Activated CD8-positive, alpha-beta memory T cell treated with anti-CD3 and anti-CD28 coated beads, Interleukin-2, amount 50 U/mL, for 4 hours (primary cell): ENCODE measurements at places on chromosomes 5 and 9.

DNA sequence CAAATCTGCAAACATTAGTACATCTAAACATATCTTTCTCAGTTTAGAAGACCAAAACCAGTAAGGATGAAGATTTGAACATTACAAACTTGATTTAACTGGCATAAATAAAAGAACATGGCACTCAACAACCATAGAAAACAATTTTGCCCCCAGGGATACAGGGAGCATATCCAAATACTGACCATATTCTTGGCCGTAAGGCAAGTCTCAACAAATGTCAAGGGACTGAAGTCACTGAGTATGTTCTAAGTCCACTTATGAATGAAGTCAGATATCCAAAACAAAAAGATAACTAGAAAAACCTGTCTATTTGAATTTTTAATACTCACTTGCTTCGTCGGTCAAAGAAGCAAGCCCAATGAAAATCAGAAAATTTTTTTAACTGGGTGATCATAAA lies 14.1 kb downstream of the FEM1C start:
- DNase-seq: no peak

DNA sequence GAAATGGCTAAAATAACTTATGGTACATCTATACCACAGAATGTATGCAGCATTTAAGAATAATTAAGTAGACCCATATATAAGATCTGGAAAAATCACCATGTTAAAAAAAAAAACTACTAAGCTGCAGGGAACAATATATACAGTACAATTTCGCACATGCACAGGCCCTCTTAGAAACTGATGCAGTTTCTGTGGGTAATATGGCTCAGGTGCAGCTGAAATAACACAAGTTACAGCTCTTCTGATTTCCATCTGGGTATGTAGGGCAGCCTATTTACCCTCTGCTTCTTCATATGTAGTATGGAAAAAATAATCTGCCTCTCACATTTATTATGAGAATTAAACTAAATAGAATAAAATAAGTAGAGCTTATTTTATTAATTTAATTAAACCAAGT lies 82.9 kb downstream of the YIPF5 start:
- no peak for DNase-seq

GRCh38 chr5:53076014-53076583 lies 33.5 kb downstream of the MOCS2 start:
- no peak for DNase-seq

- no peak for DNase-seq
Measured at GRCh38 chr9:27766073-27766835, 193.0 kb upstream of the C9orf72 start.

GRCh38 chr5:123517476-123517875 lies 5.5 kb downstream of the CSNK1G3 start:
- DNase-seq: no peak

GRCh38 chr5:152953788-152954483 lies 536.5 kb upstream of the GRIA1 start:
- no peak for DNase-seq

DNA sequence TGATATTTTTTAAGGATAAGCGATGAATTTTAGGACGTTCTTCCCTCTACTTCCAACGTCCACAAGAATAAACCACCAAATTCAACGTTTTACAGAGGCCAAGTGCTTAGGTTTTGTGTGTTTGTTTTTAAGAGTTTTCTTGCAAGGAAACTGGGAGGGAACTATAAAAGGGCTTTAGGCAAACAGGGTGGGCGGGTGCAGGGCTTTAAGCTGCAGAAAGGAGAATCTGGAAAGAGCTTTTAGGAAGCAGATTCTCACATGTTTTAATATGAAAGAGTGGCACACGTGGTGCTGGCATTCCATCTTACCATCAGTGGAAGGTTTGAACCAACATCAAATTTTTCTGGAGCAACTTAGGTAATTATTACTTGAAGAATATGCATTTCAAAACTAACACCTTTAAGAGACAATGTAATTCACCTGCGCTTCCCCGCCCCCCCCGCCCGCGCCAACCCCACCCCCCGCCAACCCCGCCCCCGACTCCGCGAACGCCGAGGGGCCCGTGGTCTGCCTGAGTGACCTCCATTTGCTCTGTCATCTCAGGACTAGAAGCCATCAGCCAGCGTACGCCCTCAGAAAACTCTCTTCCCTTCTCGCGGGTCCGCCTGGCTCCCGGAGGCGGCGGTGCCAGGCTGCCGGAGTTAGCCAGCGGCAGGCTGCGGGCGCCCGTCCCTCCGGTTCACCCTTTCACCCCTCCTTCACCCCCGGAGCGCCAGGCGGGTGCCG lies 911 bp upstream of the PIK3R1 start:
- no peak for DNase-seq

DNA sequence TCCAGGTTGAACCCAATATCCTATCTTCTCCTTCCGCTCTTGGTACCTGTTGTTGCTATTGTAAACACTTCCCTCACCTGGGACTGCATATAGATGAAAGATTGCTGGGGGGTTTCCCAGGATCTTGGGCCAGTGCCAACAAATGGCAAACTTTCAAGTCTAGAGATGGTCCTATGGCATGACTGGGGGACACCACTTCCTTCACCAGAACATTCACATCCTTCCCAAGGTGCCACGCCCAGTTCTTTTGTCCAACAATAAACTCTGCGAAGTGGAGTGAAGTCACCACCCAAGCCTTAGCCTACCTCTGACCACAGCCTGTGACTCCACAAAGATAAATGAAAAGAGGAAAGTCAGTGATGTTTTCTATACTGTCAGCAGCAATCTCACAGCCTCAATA lies 34.4 kb downstream of the DOCK8 start:
- DNase-seq: no peak

- no peak for DNase-seq
Measured at GRCh38 chr5:120545951-120546350, 81.9 kb downstream of the PRR16 start.

DNA sequence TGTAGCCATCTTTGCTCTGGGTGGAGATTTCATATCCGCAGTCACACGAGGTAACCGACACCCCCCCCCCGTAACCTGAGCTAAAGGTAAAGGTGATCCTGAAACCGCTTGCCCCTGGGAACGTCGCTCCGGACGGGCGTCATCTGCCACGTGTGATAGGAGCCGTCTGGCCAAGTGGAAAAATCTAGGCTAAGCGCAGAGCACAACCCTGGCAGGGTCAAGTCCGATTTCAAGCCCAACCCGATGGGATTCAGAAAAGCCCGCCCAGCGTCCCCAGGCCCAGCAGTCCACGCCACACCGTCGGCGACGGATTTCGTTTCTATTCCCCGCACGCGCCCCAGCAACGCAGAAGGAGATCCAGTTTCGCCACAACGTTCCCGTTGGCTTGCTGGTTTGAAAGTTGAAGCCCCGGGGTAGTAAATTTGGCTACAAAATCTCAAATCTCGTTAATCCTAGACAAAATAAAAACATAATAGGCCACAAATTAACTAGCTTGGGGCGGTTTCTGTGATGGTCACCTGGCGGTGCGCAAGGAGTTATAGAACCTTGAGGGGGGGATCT lies 32.4 kb upstream of the NFIB start:
- DNase-seq: no peak

DNA sequence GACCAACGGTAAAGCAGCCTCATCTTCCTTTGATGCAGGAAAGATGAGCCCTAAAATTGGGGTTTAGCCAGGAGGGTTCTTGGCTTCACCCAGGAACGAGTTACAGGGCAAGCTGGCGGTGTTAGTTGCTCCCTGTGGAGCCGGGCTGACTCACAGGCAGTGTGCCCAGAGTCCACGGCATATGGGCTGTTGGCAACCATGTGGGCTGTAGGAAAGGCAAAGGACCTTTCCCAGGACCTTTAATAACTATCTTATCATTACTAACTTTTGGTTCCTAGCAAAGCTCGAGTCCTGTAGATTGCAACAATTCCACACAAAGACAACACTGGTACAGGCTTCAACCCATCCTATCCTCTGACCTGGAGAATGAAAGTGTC lies 29.8 kb upstream of the CLPTM1L start:
- no peak for DNase-seq

GRCh38 chr5:65262649-65263059 lies 219.1 kb downstream of the ADAMTS6 start:
- no peak for DNase-seq

DNA sequence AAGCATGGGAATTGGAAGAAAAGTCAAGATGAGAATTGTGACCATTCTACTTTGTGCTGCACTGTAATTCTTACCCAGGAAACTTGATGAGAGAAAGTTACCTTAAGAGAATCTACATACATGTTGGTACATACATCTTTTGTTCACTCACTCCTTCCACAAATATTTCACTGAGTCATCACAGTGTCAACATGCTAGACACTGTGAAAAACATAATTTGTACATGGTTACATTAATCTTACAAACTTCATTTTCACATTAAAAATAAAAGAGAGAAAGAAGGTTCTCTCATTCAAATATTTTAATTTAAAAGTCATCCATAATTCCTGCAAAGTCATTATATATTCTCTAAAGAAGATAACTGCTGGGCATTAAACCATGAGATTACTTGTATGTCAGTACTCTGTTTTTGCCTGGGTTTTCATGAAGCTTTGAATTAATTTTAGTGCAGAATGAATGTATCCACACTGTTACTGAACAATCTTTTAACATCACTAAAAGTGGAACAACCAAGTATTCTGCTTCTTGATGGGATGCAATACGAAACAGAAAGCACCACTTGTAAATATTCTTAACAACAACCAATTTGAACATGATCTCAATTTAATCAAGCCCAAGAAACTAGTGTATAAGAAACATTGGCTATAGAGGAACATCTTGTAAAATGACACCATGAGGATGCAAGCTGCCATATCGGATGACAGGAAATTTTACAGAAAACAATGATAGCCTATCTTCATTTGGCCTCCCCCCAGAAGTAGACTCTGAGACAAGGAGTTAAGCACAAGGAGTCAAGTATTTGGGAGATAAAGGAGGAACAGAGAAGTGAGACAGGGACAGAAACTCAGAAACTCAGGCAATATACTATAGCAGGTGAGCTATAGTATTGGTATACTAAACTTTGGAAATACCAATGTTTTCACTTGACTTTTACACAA lies 28.4 kb downstream of the ERP44 start:
- no peak for DNase-seq

DNA sequence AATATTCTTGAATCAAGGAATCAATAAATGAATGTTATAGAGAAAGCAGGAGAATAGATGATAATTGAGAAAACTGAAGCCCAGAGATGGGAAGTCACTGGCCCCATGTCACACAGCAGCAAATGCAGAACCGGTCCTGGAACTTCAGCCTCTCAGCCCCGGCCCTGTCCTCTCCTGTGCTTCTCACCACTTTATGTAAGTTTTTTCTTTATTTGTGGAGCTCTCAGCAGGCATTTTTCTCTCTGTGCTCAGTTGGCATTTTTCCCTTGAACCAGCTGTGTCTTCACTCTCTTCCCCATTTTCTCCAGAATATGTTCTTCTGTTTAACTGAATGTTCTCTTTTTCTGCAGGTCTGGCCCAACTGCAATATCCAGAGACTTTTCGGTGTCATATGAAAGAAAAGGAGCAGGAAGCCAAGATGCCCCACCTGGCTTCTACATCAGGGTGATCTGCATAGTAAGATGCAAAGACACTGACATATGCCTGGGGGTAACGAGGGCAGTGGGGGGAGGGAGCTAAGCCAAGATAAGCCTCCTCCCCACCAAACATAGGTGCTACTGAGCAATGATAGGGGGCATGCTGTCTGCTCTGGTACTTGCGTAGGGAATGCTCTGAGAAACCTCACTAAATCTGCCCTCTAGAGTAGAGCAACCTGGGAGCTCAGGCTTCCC lies 12.8 kb upstream of the LCP2 start:
- no peak for DNase-seq

DNA sequence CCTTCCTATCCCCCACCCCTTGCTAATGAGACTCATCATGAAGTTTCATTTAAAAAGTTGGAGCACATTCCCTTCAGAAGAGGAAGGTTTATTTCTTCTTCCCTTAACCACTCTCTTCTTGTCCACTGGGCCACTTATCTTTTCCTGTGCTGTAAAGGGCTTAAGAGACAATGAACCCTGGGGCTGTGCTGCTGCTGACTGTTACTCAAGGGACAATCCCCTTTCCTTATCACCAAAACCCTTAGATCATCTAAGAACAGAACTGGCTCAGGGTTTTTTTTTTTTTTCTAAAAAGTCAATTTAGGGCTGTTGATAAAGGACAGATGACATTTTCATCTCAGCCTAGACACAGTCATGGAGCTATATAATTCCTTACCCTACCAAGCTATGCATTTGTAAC lies 29.6 kb downstream of the CAPSL start:
- DNase-seq: no peak

GRCh38 chr5:166994226-166994625 lies 1297.2 kb upstream of the WWC1 start:
- no peak for DNase-seq

DNA sequence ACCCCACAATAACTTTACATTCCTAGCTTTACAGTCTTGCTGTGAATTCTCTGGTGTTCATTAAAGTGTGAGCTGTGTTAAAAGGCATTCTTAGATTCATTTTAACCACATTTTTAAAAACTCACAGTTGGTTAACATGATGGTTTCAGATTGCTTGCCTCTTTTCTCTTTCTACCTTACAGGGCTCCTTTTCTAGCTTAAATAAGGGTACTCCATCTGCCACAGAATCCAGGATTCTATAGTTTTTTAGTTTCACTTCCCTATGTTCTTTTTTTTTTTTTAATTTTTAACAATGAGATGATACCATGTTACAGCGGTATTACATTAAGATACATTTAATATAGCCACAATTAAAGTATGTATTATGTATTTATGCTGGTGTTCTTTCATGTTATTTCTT lies 3.9 kb upstream of the FBXO4 start:
- DNase-seq: no peak

DNA sequence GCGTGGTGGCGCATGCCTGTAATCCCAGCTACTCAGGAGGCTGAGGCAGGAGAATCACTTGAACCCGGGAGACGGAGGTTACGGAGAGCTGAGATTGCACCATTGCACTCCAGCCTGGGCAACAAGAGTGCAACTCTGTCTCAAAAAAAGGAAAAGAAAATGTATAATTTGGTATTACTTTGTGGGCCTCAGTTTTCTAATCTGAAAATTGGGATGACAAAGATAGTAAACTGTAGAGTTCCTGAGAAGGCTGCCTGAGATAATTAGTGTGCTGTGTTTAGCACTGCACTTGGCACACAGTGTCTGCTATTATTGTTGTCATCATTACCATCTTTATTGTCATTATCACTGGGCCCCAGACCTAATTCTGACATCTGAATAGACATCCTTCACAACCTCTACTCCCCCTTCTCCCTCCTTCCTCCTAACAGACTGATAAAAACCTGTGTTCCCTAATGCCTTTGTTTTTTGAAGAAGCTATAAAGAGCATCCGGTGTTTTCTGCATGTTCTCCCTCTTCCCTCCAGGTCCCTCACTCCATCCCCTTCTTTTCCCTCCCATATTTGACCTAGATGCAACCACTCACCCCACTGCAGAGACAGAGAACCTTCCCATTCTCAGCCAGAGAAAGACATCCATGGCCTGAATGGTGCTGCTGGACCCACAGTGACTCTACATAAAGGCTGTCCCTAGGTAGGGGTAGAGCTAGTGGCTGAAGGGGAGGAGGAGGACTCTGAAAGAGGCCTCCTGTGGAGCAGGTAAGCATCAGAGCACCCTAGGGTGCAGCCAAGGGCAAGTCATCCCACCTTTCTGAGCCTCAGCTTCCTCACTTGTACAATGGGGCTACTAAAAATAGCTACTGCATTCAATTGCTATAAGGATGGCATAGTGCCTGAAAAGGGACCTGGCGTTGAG lies 15.7 kb upstream of the CYSTM1 start:
- DNase-seq: no peak
